Activated CD4-positive, alpha-beta T cell treated with anti-CD3 and anti-CD28 coated beads for 24 hours (primary cell): ENCODE measurements at places on chromosomes 4 and X.

DNA sequence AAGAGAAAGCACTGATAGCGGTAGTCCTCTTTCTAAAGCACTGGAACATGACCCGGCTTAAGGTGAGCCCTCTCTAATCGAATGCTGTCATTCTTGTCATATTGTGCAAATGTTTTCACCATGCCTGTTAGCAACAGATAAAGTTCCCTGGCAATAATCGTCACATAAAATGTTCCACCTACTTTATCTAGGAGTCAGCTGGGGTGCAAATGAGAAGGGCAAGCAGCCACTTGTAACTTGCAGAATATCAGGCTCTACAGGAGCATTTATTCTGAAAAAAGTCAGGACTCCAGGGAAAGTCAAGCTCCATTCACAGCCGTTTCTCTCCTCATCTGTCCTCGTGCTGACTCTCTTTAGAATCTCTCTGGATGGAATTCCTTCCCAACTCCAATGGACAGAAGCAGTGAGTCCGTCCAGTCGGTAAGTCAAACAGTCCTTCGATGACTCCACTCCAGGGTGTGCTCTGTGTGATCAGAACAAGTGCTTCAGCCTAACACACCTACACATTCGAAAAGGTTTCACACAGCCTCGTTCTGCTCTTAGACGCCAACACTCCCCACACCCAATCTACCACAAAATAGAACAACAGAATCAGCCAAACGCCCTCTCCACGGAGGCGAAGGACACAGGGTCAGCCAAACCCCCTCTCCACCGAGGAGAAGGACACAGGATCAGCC, 101.7 kb upstream of the FRG1 start:
- no peak for DNase-seq

DNA sequence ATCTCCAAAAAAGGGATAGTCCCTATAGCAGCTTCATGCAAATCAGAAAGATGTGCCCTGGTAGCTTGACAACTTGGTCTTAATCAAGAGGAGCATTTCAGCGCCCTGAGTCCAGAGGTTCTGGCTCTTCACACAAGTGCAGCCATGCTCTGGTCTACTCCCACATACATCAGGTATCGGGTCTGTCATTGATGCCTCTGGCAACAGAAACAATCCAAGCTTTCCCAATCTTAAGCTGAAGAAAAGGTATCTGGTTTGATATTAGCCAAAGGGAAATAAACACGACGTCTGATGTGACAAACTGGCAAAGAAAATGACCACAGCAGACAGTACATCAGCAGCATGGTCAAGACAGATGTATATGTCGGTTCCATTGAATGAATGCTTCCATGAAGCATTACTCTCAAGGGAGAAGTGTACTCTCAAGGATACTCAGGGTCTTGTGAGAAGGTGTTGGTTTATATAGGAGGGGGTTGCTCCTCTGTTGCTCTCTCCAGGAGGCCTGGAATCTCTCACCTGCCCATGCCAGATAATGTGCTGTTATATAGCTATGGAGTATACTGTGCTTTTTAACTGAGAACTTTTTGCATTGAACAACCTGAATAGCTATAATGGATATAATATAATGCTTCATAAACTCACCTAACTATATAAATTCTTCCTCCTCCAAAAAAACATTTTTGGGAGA, 879.6 kb upstream of the PCDH10 start:
- no peak for DNase-seq

DNA sequence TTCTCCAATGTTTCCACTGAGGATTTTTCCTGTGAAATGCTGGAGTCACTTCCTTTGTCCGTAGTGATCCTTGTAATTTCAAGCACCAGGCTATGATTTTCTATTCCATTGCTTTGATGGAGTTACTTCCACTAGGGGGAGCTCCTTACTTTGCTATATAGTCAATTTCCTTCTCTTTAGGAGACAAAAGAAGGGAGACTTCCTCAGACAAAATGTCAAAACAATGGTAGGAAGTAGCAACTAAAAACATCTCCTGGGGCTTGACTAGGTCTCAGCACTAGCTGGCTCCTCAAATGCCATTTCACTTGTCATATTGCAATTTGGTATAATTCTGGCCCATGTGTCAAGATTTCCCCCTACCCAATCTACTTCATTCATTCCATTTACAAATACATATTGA, 24.1 kb downstream of the ZCCHC12 start:
- DNase-seq = no peak

- DNase-seq = no peak
These were observed 57.8 kb upstream of the SLC39A8 start for GRCh38 chr4:102403116-102403515.

GRCh38 chr4:40728333-40728732, 21.4 kb upstream of the NSUN7 start:
- no peak for DNase-seq

- no peak for DNase-seq
These were observed 157.7 kb upstream of the ETNPPL start for GRCh38 chr4:108920395-108921087.

GRCh38 chrX:66731398-66731797, 92.5 kb upstream of the EDA2R start:
- DNase-seq = no peak
